Thoracic aorta (tissue), 2 donors: ENCODE measurements at places on chromosomes 1 and 21.

DNA sequence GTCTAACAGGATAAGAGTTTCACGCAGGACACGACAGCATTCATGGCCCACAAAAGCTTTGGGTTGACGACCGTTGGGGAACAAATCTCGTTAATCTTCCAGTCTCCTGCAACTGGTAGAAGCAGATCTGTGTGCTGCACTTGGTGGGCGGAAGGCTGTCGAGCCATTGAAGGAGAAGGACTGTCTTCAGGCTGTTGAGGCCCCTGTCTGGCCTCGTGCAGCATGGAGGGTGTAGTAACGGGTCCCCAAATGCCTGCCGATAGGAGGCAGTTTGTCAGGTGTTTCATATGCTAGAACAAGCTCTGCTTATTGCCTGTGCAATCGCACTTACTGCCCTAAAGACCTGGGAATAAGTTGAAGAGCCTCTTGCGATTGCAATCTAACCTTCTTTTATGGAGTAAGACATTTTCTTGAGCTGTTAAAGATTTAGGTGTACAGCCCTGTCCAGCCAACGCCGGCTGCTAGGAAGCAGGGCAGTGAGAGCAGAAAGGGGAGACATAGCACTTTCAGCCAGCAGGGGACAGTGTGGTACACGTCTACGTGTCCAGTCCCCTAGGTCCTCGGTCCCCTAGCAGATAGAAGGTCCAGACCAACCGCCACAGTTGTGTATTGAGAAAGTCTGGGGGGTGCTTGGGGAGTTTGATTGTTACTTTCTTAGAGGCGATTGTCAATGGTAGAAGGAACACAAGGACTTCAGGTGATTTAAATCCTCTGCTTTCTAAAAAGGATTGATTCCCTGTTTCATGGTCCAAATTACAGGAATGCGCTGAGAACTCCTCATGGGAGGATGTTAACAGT lies 102.3 kb upstream of the TMPRSS2 start:
- no peak overlapping the region for H3K27ac ChIP-seq
- peaks cover 28% of the 10 kb centered on the region for H3K4me1 ChIP-seq
- DNase-seq = no peak
- H3K27me3 ChIP-seq = no peaks in the 10 kb centered on the region
- H3K4me3 ChIP-seq = no peak overlapping the region
- H3K36me3 ChIP-seq = no peaks in the 10 kb centered on the region

DNA sequence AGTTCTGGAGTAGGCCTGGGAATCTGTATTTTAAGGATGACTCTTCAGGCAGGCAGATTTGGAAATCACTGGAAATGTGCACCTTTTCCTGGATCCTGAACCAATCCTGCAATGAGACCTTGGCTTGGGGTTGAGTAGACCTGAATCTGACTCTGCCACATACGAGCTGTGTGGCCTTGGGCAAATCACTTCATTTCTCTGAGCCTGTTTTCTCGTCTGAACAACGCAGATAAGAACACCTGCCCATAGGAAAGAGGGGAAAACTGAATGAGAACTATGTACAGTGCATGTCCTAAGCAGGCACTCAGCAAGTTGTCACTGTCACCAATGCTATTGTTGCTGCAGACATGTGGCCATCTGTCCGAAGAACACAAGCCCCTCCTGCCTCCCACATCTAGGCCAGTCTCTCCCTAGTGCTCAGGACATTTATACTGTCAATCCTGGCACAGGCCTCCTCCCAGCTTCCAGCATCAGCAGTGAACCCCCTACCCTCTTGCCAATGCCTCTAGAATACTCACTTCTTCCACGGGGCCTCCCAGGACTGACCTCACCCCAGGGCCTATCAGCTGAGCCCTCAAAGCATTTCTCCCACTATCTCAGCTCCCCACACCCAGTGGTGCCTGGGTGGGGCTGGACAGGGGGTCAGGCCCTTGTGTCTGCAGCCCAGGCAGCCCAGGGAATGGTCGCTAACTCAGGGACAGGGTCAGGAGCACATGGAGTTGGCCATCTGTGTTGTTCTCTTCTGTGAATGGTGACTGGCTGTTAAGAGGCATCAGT lies 88.8 kb upstream of the ZBTB40 start:
- H3K4me1 ChIP-seq = no peaks in the 10 kb centered on the region
- no peaks in the 10 kb centered on the region for H3K36me3 ChIP-seq

- no peaks in the 10 kb centered on the region for H3K4me1 ChIP-seq
- no peaks in the 10 kb centered on the region for H3K36me3 ChIP-seq
- H3K27me3 ChIP-seq = no peaks in the 10 kb centered on the region
- DNase-seq = no peak
Observed at GRCh38 chr1:37306461-37306860, 167.9 kb upstream of the ZC3H12A start.

DNA sequence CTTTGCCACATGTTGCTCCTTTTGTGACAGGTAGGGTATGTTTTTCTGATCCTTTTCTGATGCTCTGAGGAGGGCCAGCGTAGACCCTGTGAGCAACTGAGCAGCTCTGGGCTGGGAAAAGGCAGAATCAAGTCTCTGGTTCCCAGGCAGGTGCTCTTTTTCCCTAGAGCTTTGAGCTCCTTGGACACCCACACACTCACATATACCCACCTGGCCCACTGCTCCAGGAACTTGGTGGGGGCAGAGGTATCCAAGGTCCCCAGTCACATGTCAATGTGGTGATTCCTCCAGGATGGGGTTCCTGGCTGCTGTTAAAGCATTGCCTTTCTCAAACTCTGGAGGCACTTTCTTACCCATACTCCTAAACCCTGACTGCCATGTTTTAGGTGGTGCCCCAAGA lies 5.4 kb downstream of the CD2 start:
- no peaks in the 10 kb centered on the region for H3K36me3 ChIP-seq
- H3K4me1 ChIP-seq = no peaks in the 10 kb centered on the region
- H3K27ac ChIP-seq = no peak overlapping the region
- no peak for DNase-seq

DNA sequence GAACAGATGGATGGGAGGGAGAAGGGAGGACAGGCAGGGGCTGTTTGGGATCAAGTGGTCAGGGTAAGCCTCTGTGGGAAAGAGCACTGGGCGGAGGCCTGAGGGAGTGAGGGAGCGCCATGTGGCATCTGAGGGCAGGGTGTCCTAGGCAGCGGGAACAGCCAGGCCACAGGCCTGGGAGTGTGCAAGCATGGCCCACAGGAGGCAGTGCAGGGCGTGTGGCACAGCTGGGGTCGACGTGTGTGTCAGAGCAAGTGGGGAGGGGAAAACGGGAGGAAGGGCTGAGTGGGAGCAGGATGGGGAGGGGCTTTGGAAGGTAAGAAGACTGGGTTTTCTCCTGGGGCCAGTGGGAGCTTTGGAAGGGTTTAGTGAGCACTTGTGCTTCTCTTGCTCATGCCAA lies 143.4 kb downstream of the SYF2 start:
- H3K27ac ChIP-seq = no peak overlapping the region
- no peak overlapping the region for H3K4me3 ChIP-seq
- no peaks in the 10 kb centered on the region for H3K4me1 ChIP-seq
- no peak for DNase-seq

DNA sequence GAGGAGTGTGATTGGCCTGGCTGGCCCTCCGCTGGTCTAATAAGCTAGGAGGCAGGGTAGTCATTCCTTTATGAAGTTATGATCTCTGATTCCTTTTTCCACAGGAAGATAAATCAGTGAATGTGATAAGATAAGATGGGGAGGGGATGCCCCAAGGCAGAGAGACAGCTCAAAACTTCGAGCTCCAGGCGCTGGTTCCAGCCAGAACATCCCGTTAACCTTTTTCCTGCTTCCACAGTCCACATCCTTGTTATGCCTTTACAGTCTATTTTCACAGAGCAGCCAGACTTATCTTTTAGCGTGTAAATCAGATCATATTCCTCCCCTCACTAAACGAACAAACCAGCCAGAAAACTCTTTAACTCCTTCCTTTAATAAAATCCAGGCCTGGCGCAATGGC lies 38.5 kb upstream of the BMP8B start:
- no peak for DNase-seq
- H3K27ac ChIP-seq = no peak overlapping the region
- H3K27me3 ChIP-seq = no peaks in the 10 kb centered on the region
- no peaks in the 10 kb centered on the region for H3K4me1 ChIP-seq

GRCh38 chr1:183572721-183573120 lies 17.5 kb downstream of the NCF2 start:
- H3K4me1 ChIP-seq = peaks cover 51% of the 10 kb centered on the region
- no peak for DNase-seq
- H3K36me3 ChIP-seq = no peaks in the 10 kb centered on the region
- H3K4me3 ChIP-seq = no peak overlapping the region

GRCh38 chr1:184745929-184746638 lies 8.6 kb downstream of the EDEM3 start:
- H3K27ac ChIP-seq = peak overlapping the region; percentile 12
- H3K4me1 ChIP-seq = peaks cover 12% of the 10 kb centered on the region
- DNase-seq = no peak
- H3K4me3 ChIP-seq = no peak overlapping the region

DNA sequence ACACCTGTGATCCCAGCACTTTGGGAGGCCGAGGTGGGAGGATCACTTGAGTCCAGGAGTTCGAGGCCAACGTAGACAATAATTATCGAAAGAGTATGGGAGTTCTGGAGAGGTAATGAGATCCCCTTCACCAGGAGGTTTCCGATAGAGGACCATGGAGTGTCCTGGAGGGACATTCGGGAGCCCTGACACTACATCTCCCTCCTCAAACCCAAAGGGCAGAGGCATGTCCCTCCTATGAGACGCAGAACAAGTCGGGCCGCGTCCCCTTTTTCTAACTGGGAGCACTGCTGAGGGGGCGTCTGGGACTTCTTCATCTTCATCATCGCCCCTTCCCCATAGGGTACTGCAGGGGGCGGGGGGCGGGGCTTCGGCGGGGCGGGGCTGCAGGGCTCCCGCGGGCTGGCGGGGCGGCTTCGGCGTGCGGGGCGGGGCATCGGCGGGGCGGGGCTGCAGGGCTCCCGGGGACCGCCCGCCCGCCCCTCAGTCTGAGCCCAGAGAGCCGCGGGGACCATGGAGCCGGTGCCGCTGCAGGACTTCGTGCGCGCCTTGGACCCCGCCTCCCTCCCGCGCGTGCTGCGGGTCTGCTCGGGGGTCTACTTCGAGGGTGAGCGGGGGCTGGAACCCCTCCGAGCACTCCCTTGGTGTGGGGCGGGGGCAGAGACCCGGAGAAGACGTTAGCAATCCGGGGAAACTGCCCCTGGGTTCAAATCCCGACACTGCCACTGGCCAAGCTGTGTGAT lies at the start of gene THEMIS2:
TSS of gene THEMIS2 (plus strand) at position 486 of the 743 bp plus-strand sequence. CDS start at position 514, 28 bp downstream.
- H3K27me3 ChIP-seq = no peaks in the 10 kb centered on the region
- no peaks in the 10 kb centered on the region for H3K4me1 ChIP-seq
- no peaks in the 10 kb centered on the region for H3K36me3 ChIP-seq
- no peak within 1 kb of the TSS for H3K27ac ChIP-seq

DNA sequence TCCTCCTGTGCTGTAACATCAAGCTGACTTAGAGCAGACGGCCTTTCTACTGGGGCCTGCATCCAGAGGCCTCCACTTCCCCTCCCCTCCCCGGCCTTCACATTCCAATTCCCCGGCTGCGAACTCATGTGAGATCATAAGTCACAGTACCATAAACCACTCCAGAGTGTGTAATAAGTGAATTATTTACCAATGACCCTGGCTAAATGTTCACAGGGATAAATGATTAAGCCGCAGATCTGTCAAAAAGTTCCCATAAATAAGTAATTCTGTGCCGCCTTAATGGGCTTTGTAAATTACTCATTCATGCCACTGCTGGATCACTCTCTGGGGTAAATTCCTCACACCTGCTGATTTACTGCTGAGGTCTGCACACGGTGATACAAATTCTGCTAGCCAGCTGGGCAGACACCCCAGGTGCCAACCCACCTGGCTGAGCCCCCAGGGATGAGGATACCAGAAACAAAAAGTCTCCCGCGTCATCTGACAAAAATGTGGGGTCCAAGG lies 27.4 kb upstream of the KIRREL1 start:
- no peak overlapping the region for H3K27ac ChIP-seq
- H3K27me3 ChIP-seq = no peaks in the 10 kb centered on the region
- peaks cover 8% of the 10 kb centered on the region for H3K4me1 ChIP-seq
- H3K4me3 ChIP-seq = no peak overlapping the region
- DNase-seq = no peak

DNA sequence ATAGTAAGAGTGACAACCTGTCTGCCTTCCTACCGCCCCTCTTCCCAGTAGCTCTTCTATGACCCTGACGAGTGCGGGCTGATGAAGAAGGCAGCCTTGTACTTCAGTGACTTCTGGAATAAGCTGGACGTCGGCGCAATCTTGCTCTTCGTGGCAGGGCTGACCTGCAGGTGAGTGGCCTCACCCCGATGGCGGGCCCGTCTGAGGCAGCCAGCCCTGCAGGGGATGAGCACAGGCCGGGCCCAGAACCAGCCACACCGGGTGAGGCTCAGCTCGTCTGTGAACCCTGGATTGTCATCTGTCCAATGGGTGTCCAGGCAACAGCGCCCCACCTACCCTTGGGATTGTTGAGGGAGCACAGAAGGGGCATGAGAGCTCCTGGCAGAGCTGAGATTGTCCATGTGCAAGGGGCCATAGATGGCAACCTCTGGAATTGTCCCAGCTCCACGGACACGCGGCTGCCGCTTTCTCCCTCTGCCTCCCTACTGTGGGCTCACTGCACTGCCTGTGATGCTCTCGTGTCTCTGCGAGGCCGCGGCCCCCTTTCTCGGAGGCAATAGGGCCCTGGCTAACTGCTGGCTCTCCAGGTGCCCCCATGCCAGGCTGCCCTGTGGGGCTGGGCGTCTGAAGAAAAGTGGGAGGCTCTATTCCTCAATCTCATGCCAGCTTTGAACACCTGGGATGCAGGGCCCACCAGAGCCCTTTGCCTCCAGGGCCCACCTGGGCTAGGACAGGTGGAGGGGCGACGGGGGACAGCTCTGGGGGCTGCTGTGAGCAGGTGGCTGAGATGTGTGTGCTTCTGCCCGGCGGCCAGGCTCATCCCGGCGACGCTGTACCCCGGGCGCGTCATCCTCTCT lies 50.0 kb upstream of the LRRC3 start:
- no peak overlapping the region for H3K4me3 ChIP-seq
- no peak overlapping the region for H3K27ac ChIP-seq
- no peaks in the 10 kb centered on the region for H3K36me3 ChIP-seq
- DNase-seq = no peak
- no peaks in the 10 kb centered on the region for H3K27me3 ChIP-seq
- H3K4me1 ChIP-seq = no peaks in the 10 kb centered on the region

DNA sequence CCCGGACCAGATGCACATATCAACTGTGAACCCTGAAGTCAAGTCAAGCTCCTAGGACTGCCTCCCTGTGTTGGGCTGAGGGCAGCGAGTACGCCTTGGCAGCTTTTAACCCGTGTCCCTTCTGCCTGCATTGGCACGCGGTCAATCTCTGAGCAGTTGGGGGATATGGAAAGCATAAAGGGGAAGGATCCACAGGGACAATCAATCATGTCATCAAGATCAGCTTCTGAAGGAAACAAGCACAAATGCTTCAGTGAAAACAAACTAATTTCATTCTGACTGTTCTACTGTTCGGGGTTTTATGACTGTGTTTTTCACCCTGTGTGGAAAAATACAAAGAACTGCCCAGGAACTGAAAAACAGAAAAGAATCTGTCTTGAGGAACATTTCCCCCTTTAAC lies 106.2 kb downstream of the RUNX1 start:
- H3K27me3 ChIP-seq = no peaks in the 10 kb centered on the region
- no peak overlapping the region for H3K4me3 ChIP-seq
- no peak for DNase-seq
- H3K36me3 ChIP-seq = no peaks in the 10 kb centered on the region
